ENCODE measurements at places on chromosomes 3 and 15.

DNA sequence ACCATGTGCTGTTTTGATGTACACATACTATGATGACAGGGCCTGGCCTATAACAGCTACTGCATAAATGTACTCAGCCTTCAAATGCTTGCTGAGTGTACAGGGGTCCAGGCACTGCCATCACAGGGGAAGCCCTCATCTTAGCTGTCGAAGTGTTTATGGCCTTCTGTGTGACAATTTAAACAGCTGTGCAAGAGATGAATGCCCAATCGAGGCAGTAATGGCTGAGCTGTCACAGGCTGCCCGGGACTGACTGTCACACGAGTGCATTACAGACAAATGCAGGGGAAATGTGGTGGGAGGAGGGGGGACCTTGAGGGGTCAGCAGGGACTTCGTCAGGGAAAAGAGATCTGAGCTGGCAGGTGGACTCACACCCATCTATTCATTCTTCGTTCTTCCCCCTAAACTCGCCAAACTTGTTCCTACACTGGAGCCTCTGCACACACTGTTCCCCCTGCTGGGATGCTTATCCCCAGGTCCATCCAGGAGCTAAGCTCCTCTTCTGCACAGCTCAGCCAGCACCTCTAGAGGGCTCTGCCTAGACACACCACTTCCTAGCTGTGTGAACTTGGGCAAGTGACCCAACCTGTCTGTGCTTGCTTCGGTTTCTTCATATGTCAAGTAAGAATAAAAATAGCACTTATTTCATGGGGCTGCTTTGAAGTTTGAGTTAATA lies 156.2 kb upstream of the IQSEC1 start:
- H3K27me3 ChIP-seq: peaks cover 9% of the 10 kb centered on the region
- DNase-seq: no peak
- no peak overlapping the region for H3K4me3 ChIP-seq
- no peaks in the 10 kb centered on the region for H3K36me3 ChIP-seq
- H3K4me1 ChIP-seq: no peaks in the 10 kb centered on the region

- H3K36me3 ChIP-seq: no peaks in the 10 kb centered on the region
- H3K4me1 ChIP-seq: no peaks in the 10 kb centered on the region
- no peaks in the 10 kb centered on the region for H3K27me3 ChIP-seq
Observed at GRCh38 chr15:25689592-25689991, 173.5 kb downstream of the ATP10A start.

GRCh38 chr3:10192953-10193691 lies 28.4 kb downstream of the IRAK2 start:
- no peak overlapping the region for H3K4me3 ChIP-seq
- DNase-seq: no peak
- H3K4me1 ChIP-seq: peaks cover 45% of the 10 kb centered on the region
- no peaks in the 10 kb centered on the region for H3K27me3 ChIP-seq
- H3K27ac ChIP-seq: peak overlapping the region; percentile 89

- H3K4me3 ChIP-seq: no peak overlapping the region
- H3K27me3 ChIP-seq: no peaks in the 10 kb centered on the region
- H3K36me3 ChIP-seq: no peaks in the 10 kb centered on the region
- H3K27ac ChIP-seq: no peak overlapping the region
Observed at GRCh38 chr15:69504352-69505040, 51.9 kb downstream of the RPLP1 start.

DNA sequence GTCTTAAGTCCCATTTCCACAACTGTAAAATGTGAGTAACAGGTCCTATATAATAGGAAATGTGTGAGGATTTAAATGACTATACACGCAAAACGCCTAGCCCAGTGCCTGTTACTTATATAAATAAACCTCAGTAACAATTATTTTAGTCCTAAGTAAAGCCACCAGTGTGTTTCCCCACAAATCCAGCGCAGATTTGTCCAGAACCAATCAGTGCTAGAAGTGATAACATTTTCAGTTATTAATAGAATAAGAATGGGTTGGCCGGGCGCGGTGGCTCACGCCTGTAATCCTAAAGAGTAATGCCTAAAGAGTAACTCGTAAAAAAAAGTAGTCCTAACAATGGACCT lies 561 bp downstream of the RPAP1 start:
- H3K4me3 ChIP-seq: peak overlapping the region; percentile 99
- H3K36me3 ChIP-seq: no peaks in the 10 kb centered on the region
- no peak for DNase-seq
- peak overlapping the region; percentile 92 for H3K27ac ChIP-seq

GRCh38 chr3:46664188-46664970 lies 29.1 kb downstream of the ALS2CL start:
- no peaks in the 10 kb centered on the region for H3K36me3 ChIP-seq
- H3K4me3 ChIP-seq: no peak overlapping the region
- peaks cover 4% of the 10 kb centered on the region for H3K4me1 ChIP-seq
- DNase-seq: no peak
- H3K27ac ChIP-seq: no peak overlapping the region

- no peaks in the 10 kb centered on the region for H3K4me1 ChIP-seq
- no peak overlapping the region for H3K4me3 ChIP-seq
- no peak overlapping the region for H3K27ac ChIP-seq
- H3K36me3 ChIP-seq: no peaks in the 10 kb centered on the region
Observed at GRCh38 chr3:52352566-52352965, 36.4 kb downstream of the DNAH1 start.

GRCh38 chr15:59124261-59124660 lies 19.3 kb downstream of the CCNB2 start:
- no peak for DNase-seq
- no peaks in the 10 kb centered on the region for H3K27me3 ChIP-seq
- no peaks in the 10 kb centered on the region for H3K36me3 ChIP-seq
- no peaks in the 10 kb centered on the region for H3K4me1 ChIP-seq
- no peak overlapping the region for H3K27ac ChIP-seq

DNA sequence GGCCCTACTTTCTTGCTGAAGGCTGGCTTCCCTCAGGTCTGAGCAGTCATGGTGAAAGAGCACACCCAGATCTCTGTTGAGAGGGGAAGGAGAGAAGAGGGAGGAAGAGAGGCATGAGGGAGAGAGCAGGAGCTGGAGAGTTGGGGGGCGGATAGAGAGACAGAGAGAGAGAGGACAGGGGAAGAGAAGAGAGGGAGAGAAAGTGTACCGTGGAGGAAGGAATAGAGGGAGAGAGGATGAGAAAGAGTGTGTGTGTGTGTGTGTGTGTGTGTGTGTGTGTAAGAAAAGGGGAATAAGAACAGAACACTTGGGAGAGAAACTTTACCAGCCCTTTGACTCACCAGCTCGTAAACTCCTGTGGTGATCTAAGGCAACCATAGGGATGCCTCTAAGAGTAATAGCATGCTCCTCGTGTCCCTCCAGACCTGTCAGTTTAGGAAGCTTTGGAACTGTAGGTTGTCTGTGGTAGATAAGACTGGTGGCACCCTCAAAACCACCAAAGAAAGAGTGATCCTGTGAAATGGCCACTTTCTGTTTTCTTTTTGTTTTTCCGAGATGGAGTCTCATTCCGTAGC lies 18.2 kb downstream of the ZNF592 start:
- H3K27me3 ChIP-seq: no peaks in the 10 kb centered on the region
- DNase-seq: no peak
- H3K4me3 ChIP-seq: no peak overlapping the region
- H3K4me1 ChIP-seq: no peaks in the 10 kb centered on the region

DNA sequence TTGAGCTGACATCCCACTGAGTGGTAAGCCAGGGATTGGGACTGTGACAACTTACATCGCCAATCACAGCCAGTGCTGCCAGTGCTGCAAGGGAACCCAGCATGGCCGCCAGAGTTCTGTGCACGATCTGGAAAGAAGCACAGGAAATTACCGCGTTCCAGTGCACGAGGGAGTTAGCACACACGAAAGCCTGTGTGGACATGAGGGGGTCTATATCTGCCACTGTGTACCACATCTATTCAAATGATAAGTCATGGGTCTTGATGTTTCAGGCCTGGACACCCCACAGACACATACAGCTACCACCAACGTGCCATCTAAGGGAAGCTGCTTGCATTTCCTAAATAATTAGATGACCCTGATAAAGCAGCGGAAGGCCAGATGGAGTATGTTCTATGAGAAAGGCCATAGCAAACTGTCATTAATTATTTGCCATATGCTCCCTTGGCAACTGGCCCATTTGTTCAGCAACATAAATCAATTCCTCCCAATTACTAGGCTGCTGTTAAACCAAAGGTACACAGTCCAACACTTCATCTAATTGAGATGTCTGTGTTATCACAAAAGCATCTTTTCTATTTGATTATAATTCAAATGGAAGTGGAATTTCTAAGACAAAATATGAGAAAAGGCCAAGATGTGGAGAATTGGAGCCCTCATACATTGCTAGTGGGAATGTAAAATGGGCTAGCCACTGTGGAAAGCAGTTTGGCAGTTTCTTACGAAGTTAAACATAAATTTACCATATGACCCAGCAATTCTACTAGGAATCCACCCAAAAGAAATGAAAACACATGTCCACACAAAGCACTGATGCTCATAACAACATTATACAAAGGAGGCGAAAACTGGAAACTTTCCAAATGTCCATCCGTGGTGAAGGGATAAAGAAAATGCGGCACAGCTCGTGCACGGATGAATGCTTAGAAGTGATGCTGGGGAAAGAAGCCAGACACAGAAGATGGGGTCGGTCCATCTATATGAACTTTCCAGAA lies 108.3 kb downstream of the OCA2 start:
- no peak overlapping the region for H3K27ac ChIP-seq
- H3K36me3 ChIP-seq: no peaks in the 10 kb centered on the region
- H3K4me1 ChIP-seq: no peaks in the 10 kb centered on the region
- H3K27me3 ChIP-seq: no peaks in the 10 kb centered on the region
- no peak overlapping the region for H3K4me3 ChIP-seq
- no peak for DNase-seq

- H3K36me3 ChIP-seq: no peaks in the 10 kb centered on the region
- no peak overlapping the region for H3K27ac ChIP-seq
- no peak for DNase-seq
- H3K4me3 ChIP-seq: no peak overlapping the region
- H3K4me1 ChIP-seq: no peaks in the 10 kb centered on the region
Observed at GRCh38 chr3:107651782-107652181, 129.0 kb downstream of the BBX start.

GRCh38 chr3:48064292-48064829 lies 48.1 kb upstream of the MAP4 start:
- H3K4me3 ChIP-seq: no peak overlapping the region
- H3K27me3 ChIP-seq: no peaks in the 10 kb centered on the region
- no peak overlapping the region for H3K27ac ChIP-seq
- H3K36me3 ChIP-seq: no peaks in the 10 kb centered on the region
- DNase-seq: no peak
- H3K4me1 ChIP-seq: no peaks in the 10 kb centered on the region

GRCh38 chr3:51591231-51591630 lies 52.7 kb downstream of the RAD54L2 start:
- no peak overlapping the region for H3K4me3 ChIP-seq
- no peak for DNase-seq
- no peak overlapping the region for H3K27ac ChIP-seq
- H3K4me1 ChIP-seq: no peaks in the 10 kb centered on the region
- H3K36me3 ChIP-seq: no peaks in the 10 kb centered on the region

DNA sequence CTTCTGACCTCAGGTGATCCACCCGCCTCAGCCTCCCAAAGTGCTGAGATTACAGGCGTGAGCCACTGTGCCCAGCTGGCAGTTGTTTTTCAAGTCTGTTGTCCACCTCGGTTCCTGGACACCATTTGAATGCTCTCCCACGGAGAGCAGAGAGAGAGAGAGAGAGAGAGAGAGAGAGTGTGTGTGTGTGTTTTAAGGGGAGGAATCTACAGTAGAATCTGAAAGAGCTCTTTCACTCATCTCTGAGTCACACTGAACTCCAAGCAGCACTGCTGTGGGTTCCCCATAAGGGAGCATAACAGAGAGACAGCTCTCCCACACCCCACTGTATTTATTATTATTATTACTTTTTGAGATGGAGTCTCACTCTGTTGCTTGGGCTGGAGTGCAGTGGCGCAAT lies 156.6 kb downstream of the RPLP1 start:
- H3K4me1 ChIP-seq: no peaks in the 10 kb centered on the region
- no peak overlapping the region for H3K4me3 ChIP-seq
- H3K27me3 ChIP-seq: no peaks in the 10 kb centered on the region

All from breast epithelium (tissue), 4 donors.